ENCODE measurements at places on chromosomes 11 and 22.

DNA sequence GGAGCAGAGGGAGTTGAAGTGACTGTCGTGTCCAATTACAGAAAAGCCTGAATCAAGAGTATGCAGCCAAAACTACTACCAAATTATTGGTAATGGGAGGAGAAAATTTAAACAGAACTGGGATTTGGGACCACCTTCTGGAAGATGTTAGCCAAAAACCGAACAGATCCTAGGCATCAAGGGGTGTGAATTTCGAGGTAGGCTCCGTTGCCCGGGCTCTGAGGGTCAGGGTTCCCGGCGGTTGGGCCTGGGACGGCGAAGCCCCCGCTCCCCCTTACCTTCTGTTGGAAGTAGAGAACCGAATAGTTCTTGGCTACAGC, 313 bp downstream of the PRCP start:
- H3K27me3 ChIP-seq, result no peaks in the 10 kb centered on the region
- H3K36me3 ChIP-seq, result no peaks in the 10 kb centered on the region
- peak overlapping the region; percentile 99 for H3K4me3 ChIP-seq
- no peak for DNase-seq

DNA sequence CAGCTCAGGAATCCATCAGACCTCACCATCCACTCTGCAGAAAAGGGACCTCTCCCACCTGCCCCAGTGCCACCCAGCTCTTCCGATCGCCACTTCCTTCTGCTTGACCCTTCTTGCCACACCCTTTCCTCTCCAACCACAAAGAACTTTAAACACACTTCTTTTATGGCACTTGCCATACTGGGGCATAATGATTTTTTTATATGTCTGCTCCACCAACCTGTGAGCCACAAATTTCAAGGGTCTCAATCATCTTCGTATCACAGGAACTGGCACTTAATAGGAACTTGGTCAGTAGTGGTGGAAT, 11.7 kb upstream of the MYH9 start:
- H3K36me3 ChIP-seq, result peaks cover 3% of the 10 kb centered on the region
- H3K4me3 ChIP-seq, result no peak overlapping the region
- DNase-seq, result no peak
- H3K27me3 ChIP-seq, result no peaks in the 10 kb centered on the region
- peaks cover 16% of the 10 kb centered on the region for H3K4me1 ChIP-seq
- no peak overlapping the region for H3K27ac ChIP-seq

- DNase-seq, result no peak
- no peak overlapping the region for H3K4me3 ChIP-seq
- H3K4me1 ChIP-seq, result peaks cover 16% of the 10 kb centered on the region
- H3K36me3 ChIP-seq, result peaks cover 25% of the 10 kb centered on the region
- no peak overlapping the region for H3K27ac ChIP-seq
These were observed 16.5 kb downstream of the CERK start for GRCh38 chr22:46721501-46722085.

GRCh38 chr11:61587951-61588727, 7.3 kb upstream of the SYT7 start:
- H3K4me1 ChIP-seq, result peaks cover 29% of the 10 kb centered on the region
- peak overlapping the region; percentile 83 for H3K4me3 ChIP-seq

DNA sequence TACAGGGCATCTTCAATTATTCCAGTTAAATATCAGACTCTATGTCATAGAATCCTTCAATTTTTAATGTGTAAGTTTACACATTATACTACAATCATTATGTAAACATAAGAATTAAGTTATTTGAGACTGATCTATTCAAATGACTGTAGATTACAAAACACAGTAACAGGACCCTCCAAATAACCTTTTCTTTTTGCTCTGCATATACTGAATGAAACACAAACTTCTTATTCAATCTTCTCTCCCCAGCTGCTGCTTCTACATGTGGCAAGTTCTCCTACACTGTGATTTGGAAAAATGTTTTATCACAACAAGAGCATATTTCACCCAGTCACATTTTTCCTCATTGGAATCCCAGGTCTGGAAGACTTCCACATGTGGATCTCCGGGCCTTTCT, at the start of gene OR52J3:
Gene OR52J3 (plus strand): TSS at position 301 of the 400 bp plus-strand sequence. CDS start 0 bp downstream, at position 301.
- DNase-seq, result no peak
- H3K27ac ChIP-seq, result no peak within 1 kb of the TSS
- no peak within 1 kb of the TSS for H3K4me3 ChIP-seq
- no peaks in the 10 kb centered on the region for H3K4me1 ChIP-seq
- H3K27me3 ChIP-seq, result peaks cover 2% of the 10 kb centered on the region

DNA sequence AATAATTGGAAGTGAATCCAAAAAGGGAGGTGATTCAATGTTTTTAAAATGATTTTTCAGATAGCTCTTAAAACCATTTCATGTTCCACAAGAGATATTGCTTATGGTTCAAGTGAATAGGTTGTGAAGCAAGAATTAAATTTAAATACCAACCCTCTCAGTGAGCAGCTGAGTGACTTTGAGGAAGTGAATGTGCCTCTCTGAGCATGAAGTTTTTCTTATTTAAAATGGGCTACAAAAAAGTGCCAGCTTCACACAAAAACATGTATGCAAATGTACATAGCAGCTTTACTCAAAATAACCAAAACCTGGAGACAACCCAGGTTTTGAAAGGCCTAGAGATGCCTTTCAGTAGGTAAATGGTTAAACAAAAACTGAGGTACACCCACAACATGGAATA, 35.5 kb upstream of the GAB4 start:
- DNase-seq, result no peak
- peaks cover 15% of the 10 kb centered on the region for H3K27me3 ChIP-seq
- H3K36me3 ChIP-seq, result no peaks in the 10 kb centered on the region
- H3K27ac ChIP-seq, result no peak overlapping the region

All from type B pancreatic cell (in vitro differentiated cells).